ENCODE measurements at places on chromosomes 13 and 19.

DNA sequence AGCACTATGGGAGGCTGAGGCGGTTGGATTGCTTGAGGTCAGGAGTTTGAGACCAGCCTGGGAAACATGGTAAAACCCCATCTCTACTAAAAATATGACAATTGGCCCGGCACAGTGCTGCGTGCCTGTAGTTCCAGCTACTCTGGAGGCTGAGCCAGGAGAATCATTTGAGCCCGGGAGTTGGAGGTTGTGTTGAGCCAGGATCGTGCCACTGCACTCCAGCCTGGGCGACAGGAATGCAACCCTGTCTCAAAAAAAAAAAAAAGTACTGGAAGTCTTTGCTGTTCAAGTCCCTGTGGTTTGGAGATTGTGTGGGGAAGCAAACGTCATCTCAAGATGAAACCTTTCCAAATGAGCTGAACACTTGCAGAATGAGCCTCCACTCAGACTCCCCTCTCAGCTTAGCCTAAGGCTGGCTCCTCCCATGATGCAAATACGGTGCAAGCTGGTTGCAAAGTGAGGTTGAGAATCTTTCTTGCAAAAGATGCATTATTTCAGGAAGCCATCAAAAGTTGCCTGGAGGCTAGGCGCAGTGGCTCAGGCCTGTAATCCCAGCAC lies 46.2 kb downstream of the MYO9B start:
- no peak for DNase-seq

- DNase-seq, result peak; percentile 85
Observed at GRCh38 chr19:1455336-1456120, 5.6 kb downstream of the APC2 start.

DNA sequence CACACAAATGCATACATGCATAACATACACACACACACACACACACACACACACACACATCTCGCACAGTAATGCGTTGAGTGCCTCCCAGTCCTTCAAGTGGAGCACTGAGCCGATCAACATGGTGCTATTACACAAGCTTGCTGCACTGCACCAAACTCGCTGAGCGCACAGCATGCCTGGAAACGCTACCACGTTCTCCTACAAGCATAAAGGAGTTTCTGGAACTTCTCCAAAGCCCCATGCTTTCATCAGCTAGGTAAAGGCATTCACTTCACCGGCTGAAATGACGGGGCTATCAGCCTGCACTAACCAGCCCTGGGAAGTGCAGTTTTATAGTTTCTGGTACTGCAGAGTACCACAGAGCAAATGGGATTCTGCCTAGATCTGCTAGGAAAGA lies 92.7 kb downstream of the FGF14 start:
- no peak for DNase-seq

DNA sequence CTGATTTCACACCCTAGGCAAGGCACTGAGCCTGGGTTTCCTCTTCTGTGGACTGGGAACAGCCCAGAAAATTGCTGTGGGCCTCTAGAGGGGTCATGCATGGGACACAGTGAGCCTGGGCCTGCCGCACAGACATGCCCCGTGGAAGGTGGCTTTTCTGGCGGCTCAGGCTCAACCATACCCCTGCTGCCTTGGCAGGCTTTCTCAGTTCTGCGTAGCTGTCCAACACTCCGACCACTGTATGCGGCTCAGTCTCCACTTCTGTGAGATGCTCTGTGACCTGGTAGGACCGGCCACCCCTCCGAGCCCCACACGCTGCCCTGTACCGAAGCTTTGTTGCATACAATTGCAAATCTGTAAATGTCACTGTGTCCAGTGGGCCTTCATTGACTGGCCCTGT lies 126.3 kb downstream of the UQCRFS1 start:
- DNase-seq, result no peak

DNA sequence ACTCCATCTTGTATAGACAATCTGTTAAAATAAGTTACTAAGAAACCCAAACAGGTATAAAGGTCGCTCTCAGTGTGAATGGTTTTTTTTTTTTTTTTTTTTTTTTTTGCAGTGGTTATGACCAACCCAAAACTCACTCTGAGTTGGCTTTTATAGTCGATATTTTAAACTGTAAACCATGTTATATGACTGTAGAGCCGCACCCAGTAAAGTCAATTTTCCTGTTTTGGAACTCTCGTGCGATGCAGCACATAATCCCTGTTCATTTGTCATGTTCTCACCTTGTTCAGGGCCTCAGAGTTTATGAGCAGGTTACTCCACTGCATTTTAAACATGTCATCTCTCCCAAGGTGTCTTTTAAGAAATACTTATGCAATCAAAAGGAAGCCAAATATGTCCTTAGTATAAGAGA lies 112.5 kb downstream of the KLF5 start:
- no peak for DNase-seq

- no peak for DNase-seq
Observed at GRCh38 chr19:27885359-27885758, 1327.6 kb downstream of the UQCRFS1 start.

DNA sequence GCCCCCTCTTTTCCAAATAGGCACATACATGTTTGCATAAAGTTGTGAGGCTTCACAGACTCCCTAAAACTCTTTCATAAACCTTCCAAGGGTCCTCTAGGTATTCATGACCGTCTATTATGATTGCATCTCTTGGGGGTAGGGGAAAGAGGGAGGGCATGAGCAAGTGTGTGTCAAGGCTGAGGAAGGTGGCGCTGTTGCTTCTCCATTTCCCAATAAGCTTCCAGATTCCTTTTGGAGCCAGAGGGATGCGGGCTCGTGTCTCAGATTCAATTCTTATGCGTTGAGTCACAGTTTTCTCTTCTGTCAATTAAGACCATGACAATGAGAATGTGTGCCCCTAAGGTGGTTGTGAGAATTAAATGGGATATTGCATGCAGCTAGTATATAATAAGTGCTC lies 51.0 kb upstream of the CYP2A7 start:
- DNase-seq, result no peak

DNA sequence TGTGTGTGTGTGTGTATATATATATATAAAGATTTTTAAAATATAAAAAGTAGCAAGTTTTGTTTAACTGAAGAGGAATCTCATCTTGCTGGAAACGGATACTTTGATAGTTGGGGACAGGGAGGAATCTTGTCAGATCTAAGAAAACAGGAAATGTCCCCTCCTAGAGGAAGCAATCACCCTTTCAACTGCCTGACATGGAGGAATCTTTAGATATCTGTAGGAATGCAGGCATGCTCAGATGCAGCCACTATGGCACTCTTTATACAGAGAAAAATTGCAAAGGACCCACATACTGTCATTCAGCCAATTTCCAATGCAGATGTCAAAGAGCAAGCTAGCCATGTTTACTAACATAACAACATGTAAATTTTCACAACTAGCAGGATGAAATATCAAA lies 38.8 kb downstream of the ZNF611 start:
- DNase-seq, result no peak

DNA sequence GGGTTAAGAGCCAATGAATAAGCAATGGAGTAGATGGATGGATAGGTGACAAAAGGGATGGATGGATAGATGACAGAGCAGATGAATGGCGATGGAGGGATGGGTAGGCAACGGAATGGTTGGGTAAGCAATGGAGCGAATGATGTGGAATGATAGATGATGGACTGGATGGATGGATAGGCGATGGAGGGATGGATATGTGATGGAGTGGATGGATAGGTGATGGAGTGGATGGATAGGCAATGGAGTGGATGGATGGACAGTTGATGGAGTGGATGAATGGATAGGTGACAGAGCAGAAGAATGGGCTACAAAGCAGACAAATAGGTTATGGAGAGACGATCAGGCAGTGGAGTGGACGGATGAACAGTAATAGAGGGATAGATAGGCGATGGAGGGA lies 269.6 kb downstream of the TEX29 start:
- no peak for DNase-seq

Data from mucosa of descending colon (tissue), 3 donors.